Prostate gland (tissue), 2 donors: ENCODE measurements at places on chromosomes 7 and 10. TPM values are rescaled to one million over a fixed set of nuclear protein-coding genes. Genes with fewer than 3 reads are reported as not detected.
A peak's percentile ranks its signal among the peaks of the same experiment; 100 is the strongest.

Gene LLCFC1
- total RNA-seq: 6.4 TPM

DNA sequence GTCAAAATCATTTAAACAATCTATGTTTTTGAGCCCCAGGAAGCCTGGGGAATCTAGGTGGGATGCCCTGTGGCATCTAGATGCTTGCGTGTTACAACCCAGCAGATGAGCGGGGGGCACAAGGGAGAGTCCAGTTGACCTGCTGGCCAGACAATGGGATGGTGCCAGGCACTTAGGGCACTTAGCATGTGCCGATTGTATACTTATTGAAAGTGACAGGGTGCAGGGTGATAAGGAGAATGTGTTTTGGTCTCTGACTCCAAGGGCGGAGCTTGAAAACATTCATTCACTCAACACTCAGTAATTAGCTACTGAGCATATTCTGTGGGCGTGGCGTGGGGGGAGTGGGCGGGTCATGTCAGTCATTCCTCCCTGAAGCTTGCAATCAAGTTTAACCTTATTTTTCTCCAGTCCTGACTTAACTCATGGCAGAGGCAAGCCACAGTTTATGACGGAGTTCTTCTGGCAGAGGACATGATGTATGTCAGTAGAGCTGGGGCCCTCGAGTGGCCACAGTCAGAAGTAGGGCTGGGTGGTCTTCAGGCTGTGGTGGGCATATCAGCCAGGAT, 115.1 kb downstream of the PRKCQ start:
- no peaks in the 10 kb centered on the region for H3K36me3 ChIP-seq
- H3K27me3 ChIP-seq: no peaks in the 10 kb centered on the region
- H3K4me1 ChIP-seq: no peaks in the 10 kb centered on the region

GRCh38 chr10:7260412-7260900, 150.4 kb downstream of the SFMBT2 start:
- no peaks in the 10 kb centered on the region for H3K36me3 ChIP-seq
- peak; percentile 90 for DNase-seq
- peak overlapping the region; percentile 40 for H3K27ac ChIP-seq
- no peaks in the 10 kb centered on the region for H3K27me3 ChIP-seq

Gene GPR15LG
- 3.1 TPM for total RNA-seq

DNA sequence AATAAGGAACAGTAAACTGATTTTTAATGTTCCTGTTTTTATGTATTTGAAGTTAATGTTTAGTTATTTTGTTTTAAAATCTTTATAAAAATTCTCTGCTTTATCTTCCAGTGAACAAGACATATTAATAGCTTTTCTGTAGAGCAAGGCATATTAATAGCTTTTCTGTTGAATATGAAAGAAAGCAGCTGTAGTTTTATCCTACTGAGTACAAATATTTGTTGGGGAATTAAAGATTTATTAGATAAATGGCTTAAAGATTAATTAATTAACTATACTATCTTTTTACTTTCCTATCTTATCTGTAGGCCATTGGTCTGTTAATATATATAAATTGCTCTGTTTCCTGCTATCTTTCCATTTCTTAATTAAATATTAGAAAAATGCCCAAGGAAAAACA, 299.6 kb downstream of the ADK start:
- H3K27ac ChIP-seq: no peak overlapping the region
- DNase-seq: no peak
- H3K4me3 ChIP-seq: no peak overlapping the region
- H3K4me1 ChIP-seq: no peaks in the 10 kb centered on the region
- no peaks in the 10 kb centered on the region for H3K36me3 ChIP-seq

DNA sequence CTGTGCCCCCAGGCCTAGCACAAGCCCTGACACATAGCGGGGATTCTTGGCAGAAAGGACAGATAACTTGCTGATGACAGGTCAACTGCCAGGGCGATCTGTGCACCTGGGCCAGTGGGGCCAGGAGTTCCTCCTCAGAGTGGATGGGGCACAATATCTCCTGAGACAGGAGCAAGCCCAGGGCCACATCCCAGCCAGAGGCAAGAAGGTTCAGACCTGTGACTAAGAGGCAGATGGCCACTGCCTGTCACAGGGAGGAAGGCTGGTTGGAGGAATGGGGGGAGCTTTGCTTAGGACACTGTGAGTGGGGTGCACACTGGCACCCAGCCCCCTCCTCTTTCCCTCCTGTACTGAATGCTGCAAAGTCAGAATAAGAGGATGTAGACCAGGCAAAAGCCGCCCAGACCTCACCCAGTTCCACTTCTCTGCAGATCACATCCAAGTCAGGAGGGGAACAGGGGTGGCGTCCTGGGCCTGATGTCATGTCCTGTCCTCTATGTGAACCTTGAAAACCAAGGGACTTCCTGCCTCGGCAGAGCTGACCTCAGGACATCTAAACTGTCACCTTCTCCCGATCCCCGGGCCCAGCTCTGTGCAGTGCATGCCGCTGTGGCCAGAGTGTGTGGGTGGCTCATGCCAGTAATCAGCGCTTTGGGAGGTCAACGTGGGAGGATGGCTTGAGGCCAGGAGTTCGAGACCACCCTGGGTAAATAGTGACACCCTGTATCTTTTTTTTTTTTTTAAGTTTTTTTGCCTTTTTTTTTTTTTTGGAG, 1.3 kb downstream of the GUSB start:
- H3K36me3 ChIP-seq: no peaks in the 10 kb centered on the region
- H3K27me3 ChIP-seq: no peaks in the 10 kb centered on the region
- H3K4me3 ChIP-seq: peak overlapping the region; percentile 71
- H3K27ac ChIP-seq: no peak overlapping the region
- peaks cover 4% of the 10 kb centered on the region for H3K4me1 ChIP-seq
- DNase-seq: no peak

Gene PNLIPRP3
- total RNA-seq: 0.14 TPM

Gene LRRC4
- total RNA-seq: 0.23 TPM

DNA sequence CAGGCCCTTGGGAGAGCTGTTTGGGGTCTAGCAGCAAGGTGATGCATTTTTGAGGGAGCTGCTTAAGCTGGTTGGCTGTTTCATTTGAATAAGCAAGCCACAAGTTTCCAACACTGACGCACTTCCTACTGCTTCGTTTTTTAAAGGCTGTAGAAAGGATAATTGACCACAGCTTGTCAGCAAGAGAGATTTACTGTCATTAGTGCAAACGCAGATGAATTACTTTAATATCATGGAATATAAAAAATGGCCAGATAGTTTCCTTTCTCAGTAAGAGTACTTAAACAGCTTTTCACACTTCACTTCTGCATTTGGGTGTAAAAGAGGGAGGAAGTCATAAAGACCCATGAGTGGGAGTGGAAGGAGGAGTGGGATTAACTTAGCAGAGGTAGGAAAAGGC, 61.5 kb downstream of the FZD1 start:
- no peak overlapping the region for H3K27ac ChIP-seq
- H3K4me3 ChIP-seq: no peak overlapping the region
- H3K36me3 ChIP-seq: no peaks in the 10 kb centered on the region
- no peak for DNase-seq

- H3K27me3 ChIP-seq: no peaks in the 10 kb centered on the region
- H3K27ac ChIP-seq: no peak overlapping the region
- H3K4me1 ChIP-seq: no peaks in the 10 kb centered on the region
- H3K4me3 ChIP-seq: no peak overlapping the region
Measured at GRCh38 chr7:44080118-44080517, 2.2 kb downstream of the POLM start.

- no peak overlapping the region for H3K4me3 ChIP-seq
- no peaks in the 10 kb centered on the region for H3K27me3 ChIP-seq
- H3K27ac ChIP-seq: peak overlapping the region; percentile 64
Measured at GRCh38 chr10:18179891-18180290, 39.7 kb downstream of the CACNB2 start.

Gene WIPF3
- 85.9 TPM for total RNA-seq

DNA sequence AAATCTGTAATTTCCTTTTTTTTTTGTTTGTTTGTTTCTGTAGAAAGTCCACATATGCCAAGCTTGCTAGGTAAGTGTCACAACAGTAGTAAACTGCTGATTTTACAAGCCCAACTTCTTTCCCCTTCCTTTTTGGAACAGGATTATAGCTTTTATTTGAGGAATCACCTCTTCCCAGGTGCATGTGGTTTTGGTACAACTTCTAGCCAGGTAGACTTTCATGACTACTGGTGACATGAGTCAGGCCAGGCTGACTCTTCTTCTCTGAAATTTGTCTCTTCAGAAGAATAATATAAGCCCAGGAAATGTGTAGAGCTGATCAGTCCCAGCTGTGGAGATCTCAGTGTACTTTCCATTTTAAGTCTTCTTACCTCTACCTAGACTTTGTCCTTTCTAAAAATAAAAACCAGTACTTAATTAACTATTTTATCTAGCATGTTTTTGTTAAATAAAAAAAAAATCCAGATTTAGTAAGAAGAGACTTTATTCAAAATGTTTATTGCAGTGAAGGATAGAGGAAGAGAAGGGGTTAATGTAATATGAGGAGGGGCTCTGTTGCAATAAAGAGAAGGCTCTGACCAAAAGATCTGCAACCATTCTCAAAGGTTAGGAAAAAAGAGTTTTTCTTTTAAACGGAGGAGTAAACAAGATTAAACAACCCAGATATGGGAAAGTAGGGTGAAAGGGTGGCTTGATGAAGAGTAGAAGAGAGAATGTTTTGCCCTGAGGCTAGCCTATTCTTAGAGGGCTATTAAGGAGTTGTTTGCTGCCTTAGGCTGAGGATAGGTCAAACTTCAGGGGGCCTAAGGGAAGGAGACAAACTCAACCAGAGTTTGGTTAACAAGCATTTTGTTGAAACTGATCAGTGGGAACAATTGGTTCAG, 664.2 kb downstream of the SORCS1 start:
- DNase-seq: no peak
- no peaks in the 10 kb centered on the region for H3K4me1 ChIP-seq
- no peaks in the 10 kb centered on the region for H3K27me3 ChIP-seq

DNA sequence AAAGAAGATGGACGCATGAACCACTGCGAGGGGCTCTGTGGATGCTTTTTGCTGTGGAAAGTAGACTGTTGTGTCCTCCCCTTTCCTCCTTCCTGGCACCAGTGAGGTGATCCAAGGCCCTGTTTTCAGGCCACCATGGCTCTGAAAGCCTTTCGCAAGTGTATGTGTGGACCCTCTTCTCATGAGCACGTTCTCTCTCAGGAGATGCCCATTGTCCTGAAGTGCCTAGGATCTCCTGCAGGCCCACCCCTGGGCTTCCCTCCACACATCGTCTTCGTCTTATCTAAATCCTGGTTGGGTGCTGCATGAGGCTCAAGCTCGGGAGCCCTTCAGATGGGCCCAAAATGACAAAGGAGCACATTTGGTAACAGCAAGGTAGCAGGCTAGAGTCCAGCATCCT, 188.2 kb downstream of the PTPN20 start:
- no peaks in the 10 kb centered on the region for H3K4me1 ChIP-seq
- H3K36me3 ChIP-seq: no peaks in the 10 kb centered on the region
- H3K27ac ChIP-seq: no peak overlapping the region
- DNase-seq: no peak

DNA sequence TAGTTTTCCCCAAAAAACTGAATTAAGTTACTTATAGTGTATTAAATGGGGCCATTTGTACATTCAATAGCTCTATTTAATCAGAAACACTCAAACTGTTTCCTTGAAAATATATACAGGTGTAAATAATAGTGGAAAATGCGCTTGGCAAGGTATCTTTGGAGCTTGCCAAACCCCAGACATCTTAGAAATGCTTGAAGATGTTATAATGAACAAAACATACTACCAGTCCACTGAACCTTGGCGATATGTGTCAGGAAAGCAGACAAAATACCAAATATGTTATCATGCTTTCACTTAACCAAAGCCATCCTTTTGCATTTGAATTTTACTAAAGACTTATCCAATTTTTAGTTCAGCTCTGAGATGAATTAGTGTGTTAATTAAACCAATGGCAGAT, 352.7 kb upstream of the SEMA3A start:
- H3K27ac ChIP-seq: no peak overlapping the region
- H3K4me1 ChIP-seq: no peaks in the 10 kb centered on the region
- no peaks in the 10 kb centered on the region for H3K36me3 ChIP-seq

DNA sequence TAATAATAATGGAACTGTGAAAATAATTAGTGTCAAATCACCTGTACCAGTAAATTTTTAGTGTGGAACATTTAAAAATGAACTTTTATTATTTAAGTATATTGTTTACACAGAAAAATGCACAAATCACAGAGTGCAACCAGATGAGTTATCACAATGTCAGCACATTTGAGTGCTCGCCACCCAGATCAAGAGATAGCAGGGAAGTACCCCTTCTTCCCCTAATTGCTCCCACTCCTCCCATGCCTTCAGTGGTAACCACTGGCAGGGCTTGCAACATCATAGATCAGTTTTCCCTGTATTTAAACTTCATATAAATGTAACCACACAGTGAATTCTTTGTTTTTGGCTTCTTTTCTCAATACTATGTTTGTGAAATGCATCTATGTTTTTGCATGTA, 7.8 kb upstream of the GPR141 start:
- no peak overlapping the region for H3K4me3 ChIP-seq
- H3K4me1 ChIP-seq: no peaks in the 10 kb centered on the region
- no peaks in the 10 kb centered on the region for H3K27me3 ChIP-seq
- DNase-seq: no peak
- no peaks in the 10 kb centered on the region for H3K36me3 ChIP-seq

GRCh38 chr7:137020351-137020750, 151.9 kb downstream of the CHRM2 start:
- H3K4me3 ChIP-seq: no peak overlapping the region
- H3K36me3 ChIP-seq: no peaks in the 10 kb centered on the region
- no peaks in the 10 kb centered on the region for H3K4me1 ChIP-seq
- H3K27me3 ChIP-seq: no peaks in the 10 kb centered on the region
- H3K27ac ChIP-seq: no peak overlapping the region

GRCh38 chr10:86162696-86163400, 203.7 kb downstream of the GRID1 start:
- DNase-seq: no peak
- H3K27me3 ChIP-seq: no peaks in the 10 kb centered on the region
- no peaks in the 10 kb centered on the region for H3K36me3 ChIP-seq

GRCh38 chr7:84336303-84336702, 141.7 kb upstream of the SEMA3A start:
- no peak for DNase-seq
- no peak overlapping the region for H3K27ac ChIP-seq
- H3K36me3 ChIP-seq: no peaks in the 10 kb centered on the region
- H3K27me3 ChIP-seq: no peaks in the 10 kb centered on the region
- no peak overlapping the region for H3K4me3 ChIP-seq

DNA sequence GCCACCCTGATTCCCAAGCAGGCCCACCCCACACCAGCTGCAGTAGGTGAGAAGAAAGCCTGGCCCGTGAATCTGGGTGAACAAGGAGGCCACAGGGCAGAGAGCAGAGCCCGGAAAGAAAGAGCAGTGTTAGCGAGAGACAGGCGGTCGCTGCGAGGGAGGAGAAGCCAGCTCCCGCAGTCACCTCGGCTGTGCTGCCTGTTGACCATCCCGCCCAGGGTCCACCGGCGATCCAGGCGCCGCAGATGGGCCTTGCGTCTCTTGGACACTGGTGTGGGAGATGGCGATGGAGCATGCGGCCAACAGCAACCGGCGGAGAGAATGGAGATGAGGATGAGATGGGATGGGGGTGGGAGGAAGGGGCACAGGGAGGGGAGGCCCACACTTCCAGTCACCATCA, 128.8 kb downstream of the NEURL1 start:
- peak overlapping the region; percentile 18 for H3K27ac ChIP-seq
- no peak for DNase-seq
- H3K4me1 ChIP-seq: no peaks in the 10 kb centered on the region
